Stimulated activated CD4-positive, alpha-beta T cell treated with anti-CD3 and anti-CD28 coated beads, Interleukin-1b, Interleukin-23, amount 100 ng/mL, for 4 hours (primary cell): ENCODE measurements at places on chromosomes 5 and 9.

- DNase-seq = no peak
Measured at GRCh38 chr9:97840521-97840920, 12.5 kb upstream of the FOXE1 start.

DNA sequence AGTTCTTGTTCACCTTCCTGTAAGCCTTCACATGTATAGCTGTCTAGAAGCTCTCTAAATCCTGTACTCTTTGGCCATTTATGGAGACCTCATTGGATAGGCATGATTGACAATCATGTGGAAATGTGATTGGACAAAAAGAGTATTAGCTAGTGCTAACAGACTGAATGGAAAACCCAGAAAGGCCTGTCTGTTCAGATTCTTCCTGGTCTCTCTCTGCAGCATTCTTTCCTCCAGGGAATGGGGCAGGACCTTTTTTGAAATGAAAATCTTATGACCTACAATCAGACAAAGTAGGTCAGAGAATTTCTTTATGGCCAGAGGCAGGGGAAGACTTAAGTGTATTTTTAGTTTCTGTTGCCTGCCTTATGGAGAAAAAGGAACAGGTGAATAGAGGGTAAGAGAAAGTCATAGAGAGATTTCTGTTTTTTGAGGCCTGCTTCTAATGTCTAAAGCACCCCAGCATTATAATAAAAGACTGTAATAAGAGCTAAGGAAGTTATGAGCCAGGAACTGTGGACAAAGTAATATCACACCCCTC, 152.4 kb upstream of the CCDC152 start:
- DNase-seq = no peak

GRCh38 chr9:129874261-129875101, 39.2 kb downstream of the USP20 start:
- DNase-seq = no peak

- no peak for DNase-seq
Measured at GRCh38 chr5:56346741-56347535, 113.8 kb upstream of the ANKRD55 start.

DNA sequence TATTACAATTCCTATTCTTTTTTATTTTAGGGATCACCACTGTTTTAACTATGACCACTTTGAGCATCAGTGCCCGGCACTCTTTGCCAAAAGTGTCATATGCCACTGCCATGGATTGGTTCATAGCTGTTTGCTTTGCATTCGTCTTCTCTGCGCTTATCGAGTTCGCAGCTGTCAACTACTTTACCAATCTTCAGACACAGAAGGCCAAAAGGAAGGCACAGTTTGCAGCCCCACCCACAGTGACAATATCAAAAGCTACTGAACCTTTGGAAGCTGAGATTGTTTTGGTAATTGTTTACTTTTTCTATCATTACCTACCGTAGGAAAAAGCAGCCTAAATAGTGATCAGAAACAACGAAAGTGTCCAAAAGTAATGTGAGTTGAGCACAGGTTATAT, 6.4 kb downstream of the GABRA6 start:
- DNase-seq = no peak

DNA sequence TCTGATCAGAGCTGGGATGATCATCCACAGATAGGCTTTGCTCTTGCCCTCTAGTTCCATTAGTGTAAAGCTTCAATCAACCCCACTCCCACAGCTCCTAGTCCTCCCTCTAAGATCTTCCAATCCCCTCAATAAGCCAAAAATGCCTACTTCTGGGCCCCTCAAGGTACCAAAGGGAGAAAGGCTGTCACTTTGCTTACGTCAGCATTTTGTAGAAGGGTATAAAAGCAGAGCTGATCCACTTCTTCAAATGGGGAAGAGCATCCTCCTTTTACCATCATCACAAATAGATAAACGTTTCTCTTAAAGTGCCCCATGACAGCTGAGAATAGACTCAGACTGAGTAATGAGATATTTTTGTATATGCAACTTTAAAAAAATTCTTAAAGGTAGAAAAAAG, 13.1 kb upstream of the ADGRV1 start:
- no peak for DNase-seq

- DNase-seq = no peak
Measured at GRCh38 chr9:83501565-83501964, 36.6 kb downstream of the FRMD3 start.

DNA sequence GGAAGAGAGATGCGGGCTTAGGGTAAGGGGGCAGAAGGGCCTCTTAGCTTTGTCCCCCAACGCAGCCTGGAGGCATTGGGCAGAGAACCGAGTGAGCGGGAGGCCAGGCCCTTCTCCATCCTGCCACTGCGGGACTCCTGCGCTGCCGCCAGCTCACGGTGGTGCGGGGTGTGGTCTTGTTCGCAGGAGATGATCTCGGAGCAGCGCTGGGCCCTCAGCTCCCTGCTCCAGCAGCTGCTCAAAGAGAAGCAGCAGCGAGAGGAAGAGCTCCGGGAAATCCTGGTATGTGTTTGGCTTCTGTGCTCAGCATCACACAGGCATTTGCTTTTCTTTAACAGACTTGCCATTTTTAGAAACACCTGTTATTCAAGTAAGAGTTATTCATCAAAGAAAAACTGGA, 41.3 kb downstream of the LRSAM1 start:
- no peak for DNase-seq

- DNase-seq = no peak
Measured at GRCh38 chr5:148388696-148389095, 4.9 kb downstream of the FBXO38 start.

GRCh38 chr5:60883229-60883628, 39.2 kb upstream of the ELOVL7 start:
- DNase-seq = no peak

- DNase-seq = no peak
Measured at GRCh38 chr9:5113994-5114748, 71.3 kb downstream of the INSL6 start.

- DNase-seq = no peak
Measured at GRCh38 chr9:34451545-34451944, 6.8 kb downstream of the FAM219A start.

- no peak for DNase-seq
Measured at GRCh38 chr9:28951945-28952344, 1378.7 kb upstream of the C9orf72 start.
